ENCODE measurements at places on chromosomes 7 and 10.

GRCh38 chr10:49133706-49134248 is at the start of gene FAM170B:
FAM170B (minus strand) TSS chr10:49134021; CDS start chr10:49133918, 103 bp downstream.
- no peak for DNase-seq

DNA sequence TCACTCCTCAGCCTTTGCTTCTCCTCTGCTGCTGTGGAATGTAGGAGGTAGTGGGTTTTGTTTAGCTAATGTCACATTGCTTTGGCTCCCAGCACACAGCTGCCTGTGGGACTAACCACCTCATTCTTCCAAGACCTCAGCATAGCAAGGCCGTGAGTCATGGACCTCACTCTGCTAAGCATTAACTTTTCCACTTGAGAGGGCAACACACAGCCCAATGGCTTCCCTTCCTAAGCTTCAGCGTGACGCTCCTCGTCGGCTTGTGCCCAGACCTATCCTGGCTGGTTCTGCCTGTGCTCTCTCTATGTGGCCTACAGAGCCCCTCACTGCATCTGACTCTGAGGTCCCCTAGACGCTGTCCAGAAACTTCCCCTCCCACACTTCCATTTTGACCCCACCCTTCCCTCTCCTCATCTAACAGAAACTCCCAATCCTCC is 23.3 kb downstream of the MYOF start:
- no peak for DNase-seq

- DNase-seq: peak; percentile 74
Observed at GRCh38 chr10:13074563-13075451, 25.2 kb upstream of the OPTN start.

- no peak for DNase-seq
Observed at GRCh38 chr7:116698930-116699721, 27.1 kb downstream of the MET start.

DNA sequence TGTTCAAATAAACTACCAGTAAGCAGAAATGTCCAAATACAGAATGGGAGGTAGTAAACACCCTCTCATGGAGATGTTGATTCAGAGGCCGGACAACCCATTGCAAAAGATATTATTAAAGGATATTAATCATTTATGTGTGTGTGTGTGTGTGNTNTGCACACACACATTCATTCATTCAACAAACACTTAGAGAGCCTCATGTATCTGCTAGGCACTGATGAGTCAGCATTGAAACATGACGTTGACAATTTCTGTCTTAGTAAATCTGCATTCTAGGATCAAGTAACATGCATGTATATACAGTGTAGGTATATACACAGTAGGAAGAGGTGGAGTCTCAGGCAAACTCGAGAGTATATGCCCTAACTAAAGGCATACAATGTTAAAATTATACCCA is 187.0 kb downstream of the ZNF365 start:
- DNase-seq: no peak

DNA sequence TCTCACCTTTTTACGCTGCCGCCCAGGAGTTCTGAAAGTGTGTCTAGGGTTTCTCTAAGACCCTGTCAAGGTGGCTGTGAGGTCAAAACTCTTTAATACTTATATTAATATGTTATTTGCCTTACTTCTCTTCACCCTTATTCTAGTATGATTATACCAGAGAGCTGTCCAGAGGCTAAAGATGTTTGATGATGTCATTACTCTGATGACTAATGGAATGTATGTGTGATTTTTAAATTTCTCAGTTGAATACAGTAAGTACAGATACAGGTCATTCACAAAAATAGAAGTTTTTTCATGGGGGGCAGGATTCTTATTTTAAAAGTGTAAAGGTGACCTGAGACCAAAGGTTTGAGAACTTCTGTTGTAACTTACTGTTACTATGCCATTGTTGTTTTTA is 150.6 kb upstream of the FOXP2 start:
- DNase-seq: no peak

GRCh38 chr7:110470420-110470819 is 620.5 kb upstream of the LRRN3 start:
- no peak for DNase-seq

DNA sequence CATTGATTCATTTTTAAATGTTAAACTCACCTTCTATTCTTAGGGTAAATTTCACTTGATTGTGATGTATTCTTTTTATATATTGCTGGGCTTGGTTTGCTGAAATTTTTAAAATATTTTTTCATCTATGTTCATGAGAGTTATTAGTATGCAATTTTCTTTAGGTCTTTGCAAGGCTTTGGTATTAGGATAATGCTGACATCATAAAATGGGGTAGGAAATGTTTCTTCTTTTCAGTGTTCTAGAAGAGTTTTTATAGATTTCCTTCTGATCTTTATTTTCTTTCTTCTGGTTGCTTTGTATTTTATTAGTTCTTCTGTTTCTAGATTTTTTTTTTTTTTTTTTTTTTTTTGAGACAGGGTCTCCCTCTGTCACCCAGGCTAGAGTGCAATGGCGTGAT is 56.3 kb downstream of the AHCYL2 start:
- no peak for DNase-seq
